ENCODE measurements at places on chromosomes 7 and 10.

GRCh38 chr10:94677691-94678090 lies 5.8 kb upstream of the CYP2C18 start:
- DNase-seq: no peak

GRCh38 chr10:103554488-103555324 lies 61.2 kb downstream of the NEURL1 start:
- no peak for DNase-seq

DNA sequence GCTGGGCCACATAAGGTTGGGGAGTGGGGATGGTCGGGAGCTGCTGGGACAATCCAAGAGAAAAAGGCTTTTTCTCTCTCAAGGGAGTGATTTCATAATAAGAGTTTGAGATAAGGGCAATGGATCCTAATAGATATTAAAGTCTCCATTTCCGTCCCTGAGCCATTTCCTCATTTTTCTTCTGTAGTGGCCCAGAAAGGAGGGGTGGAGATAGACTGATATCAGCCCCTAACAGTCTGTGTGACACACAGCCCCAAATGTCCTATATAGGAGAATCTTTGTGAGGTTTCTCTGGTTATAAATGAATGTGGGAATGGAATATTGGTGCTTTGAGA lies 35.2 kb downstream of the PRSS2 start:
- no peak for DNase-seq

GRCh38 chr10:35594115-35595079 lies 10.7 kb upstream of the GJD4 start:
- DNase-seq: no peak

DNA sequence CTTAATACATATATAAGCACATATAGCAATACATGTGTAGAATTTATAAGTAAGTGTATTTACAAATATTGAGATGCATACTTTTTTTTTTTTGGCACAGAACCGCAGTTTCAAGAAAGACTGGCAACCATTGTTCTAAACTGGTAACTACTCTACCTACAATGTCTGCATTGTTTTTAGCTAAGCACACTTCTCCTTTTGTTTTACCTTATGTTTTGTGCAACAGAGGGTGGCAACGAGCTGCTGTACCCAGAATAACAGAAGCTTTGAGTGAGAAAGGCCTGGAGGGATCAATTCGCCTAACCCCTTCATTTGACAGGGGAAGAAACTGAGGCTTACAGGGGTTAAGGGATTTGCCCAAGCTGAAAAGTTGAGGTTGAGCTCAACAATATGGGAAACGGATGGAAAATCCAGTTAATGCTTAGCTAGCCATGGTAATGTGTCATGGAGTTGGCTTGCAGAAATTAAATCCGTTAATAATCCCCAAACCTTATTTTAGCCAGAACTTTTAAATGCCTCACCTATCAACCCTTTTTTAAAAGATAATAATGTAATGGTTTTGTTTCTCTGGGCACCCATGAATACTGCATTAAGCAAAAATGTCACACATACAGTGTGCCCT lies 25.5 kb downstream of the FZD1 start:
- DNase-seq: no peak

GRCh38 chr7:40579401-40579800 lies 444.6 kb downstream of the SUGCT start:
- DNase-seq: no peak

DNA sequence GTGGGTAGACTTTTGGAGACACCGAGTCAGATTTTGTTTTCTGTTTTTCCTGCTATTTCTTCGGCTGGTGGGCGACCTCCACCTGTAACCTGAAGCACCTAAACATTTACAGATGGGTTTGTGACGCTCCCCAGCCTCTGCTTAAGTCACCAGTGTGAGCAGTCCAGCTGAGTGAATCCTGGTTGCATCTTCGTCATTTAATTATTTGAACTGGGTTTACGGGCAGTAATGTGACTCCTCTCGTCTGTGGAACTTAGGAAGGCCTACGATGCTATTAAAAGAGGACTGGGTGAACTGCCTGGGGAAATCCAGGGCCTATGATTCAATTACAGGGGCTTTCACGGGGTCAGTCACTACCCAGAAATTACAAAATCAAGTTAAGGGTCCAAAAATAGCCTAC lies 52.5 kb downstream of the WNT2 start:
- DNase-seq: no peak

DNA sequence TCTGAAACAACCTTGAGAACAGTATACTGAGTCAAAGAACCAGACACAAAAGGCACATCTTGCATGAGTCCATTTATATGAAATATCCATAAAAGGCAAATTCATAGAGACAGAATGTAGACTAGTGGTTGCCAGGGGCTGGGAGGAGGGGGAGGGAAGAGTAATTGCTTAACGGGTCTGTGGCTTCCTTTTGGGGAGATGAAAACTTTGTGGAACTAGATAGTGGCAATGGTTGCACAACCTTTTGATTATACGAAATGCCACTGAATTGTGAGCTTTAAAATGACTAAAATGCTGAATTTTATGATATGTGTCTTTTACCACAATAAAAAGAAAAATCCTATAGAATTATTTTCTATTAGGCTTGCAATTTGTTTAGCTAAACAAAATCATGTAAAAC lies 16.8 kb downstream of the ADRB1 start:
- no peak for DNase-seq

GRCh38 chr10:12874501-12874900 lies 127.0 kb downstream of the CCDC3 start:
- DNase-seq: no peak

- DNase-seq: no peak
These were observed 113.8 kb upstream of the PPP2R2D start for GRCh38 chr10:131786756-131787605.

DNA sequence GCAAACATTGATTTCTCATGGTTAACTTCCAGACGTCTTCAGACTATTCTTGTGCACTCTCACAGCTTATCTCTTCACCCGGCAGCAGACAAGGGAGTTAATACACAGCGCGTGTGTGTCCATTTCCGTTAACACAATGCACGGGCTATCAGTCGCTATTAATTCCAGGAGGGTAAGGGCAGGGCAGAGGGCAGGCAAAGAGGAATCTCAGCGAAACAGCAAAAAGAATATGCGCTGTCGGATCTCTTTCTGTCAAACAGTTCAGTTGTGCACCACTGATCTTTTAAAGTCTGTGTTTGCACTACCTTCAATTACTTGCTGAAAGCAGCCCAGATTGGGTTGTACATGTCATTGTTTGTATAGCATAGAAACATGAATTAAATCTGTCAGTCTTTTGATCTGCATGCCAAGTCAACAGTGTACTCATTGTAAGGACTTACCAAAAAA lies 41.1 kb upstream of the CABCOCO1 start:
- DNase-seq: no peak

GRCh38 chr10:21449288-21449966 lies 76.1 kb downstream of the SKIDA1 start:
- DNase-seq: no peak

GRCh38 chr10:69968830-69969229 lies 83.8 kb upstream of the MACROH2A2 start:
- no peak for DNase-seq

DNA sequence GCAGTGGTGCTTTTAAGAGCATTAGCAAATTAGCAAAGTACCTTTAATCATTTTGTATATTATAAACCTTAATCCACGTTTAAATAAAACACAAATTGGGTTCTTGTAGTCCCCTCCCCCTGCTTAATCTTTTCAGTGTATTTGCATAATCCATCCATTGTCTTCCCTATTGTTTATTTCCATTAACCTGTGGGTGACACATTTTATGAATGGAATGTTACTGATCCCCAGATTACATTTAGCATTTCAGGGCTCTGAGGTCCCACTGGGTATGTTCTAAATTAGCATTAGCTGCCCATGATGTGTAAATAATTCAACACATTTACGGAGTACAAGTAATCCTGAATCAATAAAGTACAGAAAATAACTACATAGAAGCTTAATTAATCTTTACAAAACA lies 138.4 kb upstream of the FEZF1 start:
- DNase-seq: no peak

DNA sequence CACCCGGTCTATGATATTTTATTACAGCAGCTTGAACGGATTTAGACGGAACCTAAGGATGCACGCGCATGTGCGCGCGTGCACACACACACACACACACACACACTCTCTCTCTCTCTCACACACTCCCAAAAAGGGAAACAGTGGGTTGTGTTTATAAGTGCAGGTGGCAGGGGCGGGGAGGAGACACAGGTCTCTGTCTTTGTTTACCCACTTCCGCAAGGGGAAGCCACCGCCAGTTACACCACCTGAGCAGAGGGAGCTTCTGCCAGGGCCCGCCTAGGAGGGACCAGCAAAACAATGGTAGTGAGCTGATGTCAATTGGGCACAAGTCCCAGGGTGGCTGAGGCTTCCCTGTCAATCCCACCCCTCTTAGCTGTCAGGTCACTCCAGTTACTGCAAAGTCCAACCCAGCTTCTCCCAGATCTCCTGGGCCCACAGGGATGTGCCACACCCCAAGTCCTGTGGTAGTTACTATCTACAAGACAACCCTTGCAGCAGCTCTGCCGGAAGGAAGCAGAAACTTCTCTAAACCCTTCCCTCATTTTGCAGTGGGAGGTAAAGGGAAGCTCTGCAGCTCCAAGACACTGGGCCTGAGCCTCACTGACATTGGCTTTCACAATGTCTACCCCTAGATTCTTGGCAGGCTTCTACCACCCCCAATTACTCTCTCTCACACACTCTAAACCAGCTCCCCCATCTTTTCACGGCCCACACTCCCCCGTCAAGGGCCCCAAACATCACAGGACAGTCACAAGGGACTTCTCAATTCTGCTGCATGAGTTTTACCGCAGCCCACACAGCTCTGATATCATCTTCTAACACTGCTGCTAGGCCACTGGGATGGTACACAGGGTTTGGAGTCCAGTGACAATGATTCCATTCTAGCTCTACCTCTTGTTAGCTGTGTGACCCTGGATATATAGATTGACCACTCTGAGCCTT lies 17.6 kb downstream of the ANXA11 start:
- DNase-seq: peak; percentile 34

- DNase-seq: no peak
These were observed 73.1 kb upstream of the HPS1 start for GRCh38 chr10:98519841-98520240.

DNA sequence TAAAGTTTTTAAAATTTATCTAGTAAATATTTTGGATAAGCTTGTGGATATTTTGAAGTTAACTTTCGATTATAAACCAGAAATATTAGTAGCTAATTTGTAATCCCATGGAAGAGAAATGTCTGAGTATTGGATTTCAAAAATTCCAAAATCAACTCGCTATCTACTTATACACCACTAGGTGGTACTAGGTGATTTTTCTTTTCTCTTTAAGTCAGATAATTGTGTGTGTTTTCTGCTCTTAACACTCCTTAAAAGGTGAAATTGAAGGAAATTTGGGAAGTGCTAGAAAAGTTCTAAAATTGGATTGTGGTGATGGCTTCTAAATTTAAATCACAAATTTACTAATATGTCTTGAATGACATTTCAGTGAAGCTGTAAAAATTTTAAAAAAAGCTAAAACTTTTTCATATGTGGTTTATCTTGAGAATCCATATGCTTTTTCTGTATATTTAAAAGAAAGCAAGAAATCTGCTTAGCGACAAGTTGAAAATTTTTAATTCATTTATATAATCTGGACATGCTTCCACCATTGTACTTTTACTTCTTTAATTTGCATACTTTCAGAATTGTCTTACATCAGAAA lies 90.2 kb downstream of the IPMK start:
- DNase-seq: no peak

DNA sequence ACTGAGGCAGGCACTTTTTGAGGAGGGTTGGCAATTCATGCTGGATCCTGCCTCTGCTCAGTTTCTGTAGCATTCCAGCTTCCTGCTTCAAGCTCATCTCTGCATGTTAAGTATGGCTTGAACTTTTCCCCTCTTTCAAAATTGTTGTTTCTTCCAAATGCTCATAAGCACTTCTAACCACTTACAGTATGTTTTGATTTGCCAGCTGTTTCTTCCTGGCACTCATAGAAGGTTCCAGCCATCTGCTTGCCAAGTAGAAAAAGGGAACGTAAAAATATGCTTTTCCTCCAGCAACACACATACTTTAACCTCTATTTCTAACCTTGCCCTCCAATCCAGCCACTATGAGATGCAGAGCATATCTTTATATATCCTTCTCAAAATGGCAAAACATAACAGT lies 692.6 kb upstream of the COBL start:
- DNase-seq: no peak

- DNase-seq: no peak
These were observed 433.7 kb upstream of the TPK1 start for GRCh38 chr7:145269418-145270161.

GRCh38 chr7:143041346-143041745 lies 10.8 kb upstream of the OR6V1 start:
- DNase-seq: no peak

DNA sequence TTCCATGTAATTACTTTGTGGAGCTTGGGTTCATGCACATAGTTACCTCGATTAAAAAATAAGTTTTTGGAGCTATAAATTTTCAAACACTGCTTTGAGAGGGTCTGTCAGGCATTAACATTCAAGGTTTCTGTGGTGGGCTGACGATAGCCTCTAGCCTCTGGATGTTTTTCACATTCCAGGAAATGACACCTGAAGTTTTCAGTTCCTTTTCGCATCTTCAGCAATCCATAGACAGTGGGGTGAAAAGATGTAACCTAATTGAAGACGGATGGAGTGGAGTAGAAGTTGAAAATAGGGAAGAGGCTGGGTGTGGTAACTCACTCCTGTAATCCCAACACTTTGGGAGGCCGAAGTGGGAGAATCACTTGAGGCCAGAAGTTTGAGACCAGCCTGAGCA lies 197.7 kb downstream of the AUTS2 start:
- DNase-seq: no peak

DNA sequence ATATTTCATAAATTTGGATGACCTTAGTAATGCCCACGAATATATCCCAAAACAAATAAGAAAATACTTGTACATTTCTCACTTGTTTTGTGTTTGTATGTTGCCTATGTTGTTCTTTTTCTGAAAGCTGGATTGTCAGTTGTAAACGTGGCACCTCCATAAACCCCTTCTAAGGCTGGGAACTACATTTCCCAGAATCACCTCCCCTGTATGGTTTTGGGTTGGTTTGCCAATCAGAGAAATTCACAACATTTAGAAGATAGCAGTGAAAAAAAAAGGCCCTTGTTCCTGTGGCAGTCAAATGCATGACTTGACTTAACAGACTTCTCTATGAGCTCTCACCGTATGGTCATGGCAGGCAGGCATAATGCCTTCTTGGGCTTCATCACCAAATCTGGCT lies 676.3 kb upstream of the STEAP1 start:
- no peak for DNase-seq

DNA sequence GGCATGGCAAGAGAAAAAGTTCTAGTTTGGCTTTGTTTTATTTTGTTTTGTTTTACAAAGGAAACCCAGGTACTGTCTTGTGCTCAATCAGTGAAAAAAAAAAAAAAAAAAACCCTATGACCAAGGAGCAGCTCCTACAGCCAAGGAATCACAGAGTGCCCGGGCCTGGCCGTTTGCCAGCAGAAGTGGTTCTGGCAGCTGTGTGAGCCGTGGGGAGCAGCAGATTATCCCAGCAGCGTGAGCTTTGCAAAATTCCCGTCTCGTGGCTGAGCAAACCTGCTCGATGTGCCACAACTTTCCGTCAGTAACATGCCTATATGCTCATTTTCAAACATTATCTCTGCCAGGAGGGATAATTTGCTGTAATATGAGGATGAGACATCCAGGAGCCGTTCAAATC lies 293.7 kb downstream of the POU6F2 start:
- no peak for DNase-seq

- DNase-seq: no peak
These were observed 88.4 kb downstream of the SH3PXD2A start for GRCh38 chr10:103766751-103767505.

- no peak for DNase-seq
These were observed 212.1 kb upstream of the PRSS58 start for GRCh38 chr7:142469696-142470543.

- no peak for DNase-seq
These were observed 109.9 kb downstream of the JCAD start for GRCh38 chr10:29949411-29950011.

Data from stimulated activated CD8-positive, alpha-beta memory T cell treated with anti-CD3 and anti-CD28 coated beads, Interleukin-4, amount 100 ng/mL, for 1 hour (primary cell).